Activated naive CD8-positive, alpha-beta T cell treated with anti-CD3 and anti-CD28 coated beads for 36 hours (primary cell): ENCODE measurements at places on chromosomes 1 and 21. TPM values are rescaled to one million over a fixed set of nuclear protein-coding genes. Genes with fewer than 3 reads are reported as not detected.

The RSBN1 gene
- total RNA-seq, result 16.3 TPM

The AJAP1 gene
- total RNA-seq, result not detected

The LYPD8 gene
- total RNA-seq, result not detected

The BMP8A gene
- 0.16 TPM for total RNA-seq

The LORICRIN gene
- total RNA-seq, result not detected

The CASQ1 gene
- total RNA-seq, result not detected

The TMEM234 gene
- 6.5 TPM for total RNA-seq

The S100B gene
- 10.5 TPM for total RNA-seq

The LEFTY1 gene
- not detected for total RNA-seq

GRCh38 chr1:57843760-57844159, 419.9 kb upstream of the DAB1 start:
- H3K27ac ChIP-seq, result no peak overlapping the region
- H3K4me3 ChIP-seq, result no peak overlapping the region
- no peaks in the 10 kb centered on the region for H3K36me3 ChIP-seq
- no peaks in the 10 kb centered on the region for H3K4me1 ChIP-seq
- H3K27me3 ChIP-seq, result peaks cover 5% of the 10 kb centered on the region

- peak overlapping the region; percentile 99 for H3K4me3 ChIP-seq
- peaks cover 3% of the 10 kb centered on the region for H3K36me3 ChIP-seq
- H3K27me3 ChIP-seq, result no peaks in the 10 kb centered on the region
- peaks cover 19% of the 10 kb centered on the region for H3K4me1 ChIP-seq
- peak overlapping the region; percentile 99 for H3K27ac ChIP-seq
- no peak for DNase-seq
Observed at GRCh38 chr1:37947364-37947763, 511 bp upstream of the INPP5B start.

- H3K4me3 ChIP-seq, result no peak overlapping the region
- no peaks in the 10 kb centered on the region for H3K4me1 ChIP-seq
- peaks cover 9% of the 10 kb centered on the region for H3K27me3 ChIP-seq
- no peak overlapping the region for H3K27ac ChIP-seq
Observed at GRCh38 chr1:169745015-169745861, 11.4 kb upstream of the SELE start.

DNA sequence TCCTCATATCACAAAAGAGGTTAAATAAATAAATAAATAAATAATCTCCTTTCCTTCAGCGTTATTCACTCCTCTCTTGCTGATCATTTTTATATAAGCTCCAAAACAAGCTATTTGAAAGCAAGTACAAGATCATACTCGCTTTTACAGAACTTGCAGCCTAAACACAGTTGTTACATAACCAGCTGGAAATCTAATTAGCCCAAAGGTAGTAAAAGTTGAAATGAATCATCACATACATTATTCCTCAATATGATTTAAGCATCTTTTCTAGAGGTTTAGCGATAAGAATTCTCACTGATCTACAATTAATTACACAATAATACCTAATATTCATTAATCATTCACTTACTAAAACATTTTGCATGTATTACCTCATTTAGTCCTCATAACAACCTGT, 160.2 kb downstream of the COP1 start:
- no peaks in the 10 kb centered on the region for H3K27me3 ChIP-seq
- no peak for DNase-seq
- peaks cover 10% of the 10 kb centered on the region for H3K36me3 ChIP-seq
- H3K4me3 ChIP-seq, result no peak overlapping the region
- H3K27ac ChIP-seq, result no peak overlapping the region

- no peak for DNase-seq
- no peaks in the 10 kb centered on the region for H3K36me3 ChIP-seq
- H3K4me1 ChIP-seq, result no peaks in the 10 kb centered on the region
- no peaks in the 10 kb centered on the region for H3K27me3 ChIP-seq
- no peak overlapping the region for H3K27ac ChIP-seq
Observed at GRCh38 chr1:43048601-43049011, 89.9 kb upstream of the SLC2A1 start.

- no peak overlapping the region for H3K27ac ChIP-seq
- peaks cover 45% of the 10 kb centered on the region for H3K27me3 ChIP-seq
- H3K4me1 ChIP-seq, result peaks cover 19% of the 10 kb centered on the region
- no peak overlapping the region for H3K4me3 ChIP-seq
Observed at GRCh38 chr1:228471762-228472398, 15.3 kb upstream of the RNF187 start.

- no peak for DNase-seq
- H3K36me3 ChIP-seq, result no peaks in the 10 kb centered on the region
- H3K4me1 ChIP-seq, result peaks cover 6% of the 10 kb centered on the region
- no peak overlapping the region for H3K27ac ChIP-seq
- no peak overlapping the region for H3K4me3 ChIP-seq
- H3K27me3 ChIP-seq, result peaks cover 6% of the 10 kb centered on the region
Observed at GRCh38 chr1:109864047-109864822, 46.4 kb upstream of the CSF1 start.

DNA sequence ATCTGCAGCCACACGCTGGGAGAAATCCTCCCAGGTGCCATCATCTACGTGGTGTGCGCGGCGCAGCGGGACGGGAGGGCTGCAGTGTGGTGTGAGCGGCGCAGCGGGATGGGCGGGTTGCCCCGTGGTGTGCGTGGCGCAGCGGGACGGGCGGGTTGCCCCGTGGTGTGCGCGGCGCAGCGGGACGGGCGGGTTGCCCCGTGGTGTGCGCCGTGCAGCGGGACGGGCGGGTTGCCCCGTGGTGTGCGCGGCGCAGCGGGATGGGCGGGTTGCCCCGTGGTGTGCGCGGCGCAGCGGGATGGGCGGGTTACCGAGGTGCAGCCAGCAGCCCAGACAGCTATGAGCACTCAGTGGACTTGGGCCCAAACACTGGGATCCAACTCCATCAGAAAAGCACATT, 4.7 kb downstream of the WRAP73 start:
- H3K4me3 ChIP-seq, result no peak overlapping the region
- no peak overlapping the region for H3K27ac ChIP-seq
- H3K36me3 ChIP-seq, result peaks cover 3% of the 10 kb centered on the region
- peaks cover under 1% of the 10 kb centered on the region for H3K27me3 ChIP-seq

DNA sequence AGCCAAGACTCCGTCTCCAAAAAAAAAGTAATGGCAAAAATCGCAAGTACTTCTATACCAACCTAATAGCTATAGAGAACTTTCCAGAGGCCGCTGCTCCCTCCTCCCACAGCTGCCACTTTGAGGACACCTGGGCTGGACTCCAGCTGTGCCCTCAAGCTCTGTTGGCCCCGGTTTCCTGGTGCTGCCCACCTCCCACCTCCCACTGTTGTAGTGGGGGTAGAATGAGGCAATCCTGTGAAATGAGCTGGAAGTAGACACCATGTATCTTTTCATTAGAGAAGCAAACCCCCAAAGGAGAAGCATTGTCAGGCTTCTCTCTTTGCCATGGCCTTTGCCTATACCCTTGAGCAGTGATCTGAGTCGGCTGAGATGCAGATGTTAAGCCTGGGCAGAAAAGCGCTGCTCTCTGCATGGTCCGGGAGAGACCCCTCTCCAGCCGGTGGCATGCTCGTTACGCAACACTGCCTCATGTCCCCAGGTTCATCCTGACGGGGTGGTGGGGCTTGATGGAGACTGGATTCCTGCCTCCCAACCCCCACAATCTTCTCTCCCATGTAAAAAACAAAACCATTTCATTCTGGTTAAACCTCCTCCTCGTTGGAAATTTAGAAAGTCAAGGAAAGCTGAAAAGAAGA, 39.7 kb downstream of the SIM2 start:
- H3K27ac ChIP-seq, result no peak overlapping the region
- DNase-seq, result no peak
- no peaks in the 10 kb centered on the region for H3K4me1 ChIP-seq
- H3K36me3 ChIP-seq, result no peaks in the 10 kb centered on the region
- peaks cover 18% of the 10 kb centered on the region for H3K27me3 ChIP-seq
- no peak overlapping the region for H3K4me3 ChIP-seq

GRCh38 chr1:91555821-91556531, 55.3 kb downstream of the CDC7 start:
- H3K27me3 ChIP-seq, result no peaks in the 10 kb centered on the region
- peak; percentile 56 for DNase-seq
- H3K4me3 ChIP-seq, result no peak overlapping the region

- H3K4me1 ChIP-seq, result peaks cover 2% of the 10 kb centered on the region
- H3K27me3 ChIP-seq, result peaks cover 10% of the 10 kb centered on the region
- peaks cover 2% of the 10 kb centered on the region for H3K36me3 ChIP-seq
- H3K4me3 ChIP-seq, result no peak overlapping the region
- DNase-seq, result no peak
Observed at GRCh38 chr1:246708166-246708565, 16.0 kb upstream of the SCCPDH start.

- H3K4me3 ChIP-seq, result no peak overlapping the region
- no peak for DNase-seq
- H3K4me1 ChIP-seq, result peaks cover 69% of the 10 kb centered on the region
- H3K36me3 ChIP-seq, result peaks cover 28% of the 10 kb centered on the region
Observed at GRCh38 chr21:37463083-37463801, 96.7 kb downstream of the DYRK1A start.

DNA sequence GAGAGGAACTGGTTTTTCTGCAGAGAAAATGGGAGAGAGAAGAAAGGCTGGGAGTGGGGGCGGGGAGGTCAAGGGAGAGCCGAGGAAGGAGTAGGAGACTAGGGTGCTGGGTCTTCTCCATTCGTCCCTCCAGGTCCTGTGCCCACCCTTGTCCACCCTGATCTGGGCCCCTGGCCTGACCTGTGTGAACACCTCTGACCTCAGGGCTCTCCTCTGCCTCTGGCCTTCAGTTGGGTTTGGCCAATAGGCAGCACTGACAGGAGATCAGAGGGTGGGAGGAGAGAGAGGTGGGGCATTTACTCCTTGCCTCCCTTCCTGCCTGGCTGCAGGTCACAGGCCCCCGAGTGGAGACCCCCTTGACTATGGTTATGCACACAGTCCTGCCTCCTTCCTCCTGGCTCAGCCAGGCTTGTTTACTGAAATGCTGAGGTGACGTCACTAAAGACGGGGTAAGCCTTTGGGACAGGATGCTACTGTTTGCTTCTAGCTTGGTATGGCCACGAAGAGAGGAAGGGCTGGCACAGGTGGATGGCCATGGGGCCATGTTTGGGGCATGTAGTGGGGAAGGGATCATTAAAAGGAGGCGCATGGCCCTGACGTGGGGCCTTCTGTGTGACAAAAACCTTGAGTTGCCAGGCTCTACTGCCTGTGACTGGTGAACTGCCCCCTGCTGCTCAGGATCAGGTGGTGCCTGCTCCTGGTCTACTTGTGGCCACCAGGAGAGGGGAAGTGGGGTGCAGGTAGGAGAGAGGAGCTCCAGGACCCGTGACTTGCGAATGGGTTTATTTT, 248.7 kb upstream of the CSF3R start:
- no peak overlapping the region for H3K27ac ChIP-seq
- H3K4me1 ChIP-seq, result no peaks in the 10 kb centered on the region
- H3K27me3 ChIP-seq, result peaks cover 27% of the 10 kb centered on the region
- no peaks in the 10 kb centered on the region for H3K36me3 ChIP-seq
- DNase-seq, result no peak

- H3K27me3 ChIP-seq, result no peaks in the 10 kb centered on the region
- peak overlapping the region; percentile 84 for H3K4me3 ChIP-seq
- peak; percentile 46 for DNase-seq
- peak overlapping the region; percentile 69 for H3K27ac ChIP-seq
Observed at GRCh38 chr1:2587071-2587859, 688 bp downstream of the PRXL2B start.

GRCh38 chr1:39269791-39270342, 65.4 kb downstream of the MACF1 start:
- peak overlapping the region; percentile 51 for H3K27ac ChIP-seq
- no peak for DNase-seq
- peaks cover 21% of the 10 kb centered on the region for H3K36me3 ChIP-seq
- no peaks in the 10 kb centered on the region for H3K27me3 ChIP-seq
- H3K4me1 ChIP-seq, result peaks cover 59% of the 10 kb centered on the region

DNA sequence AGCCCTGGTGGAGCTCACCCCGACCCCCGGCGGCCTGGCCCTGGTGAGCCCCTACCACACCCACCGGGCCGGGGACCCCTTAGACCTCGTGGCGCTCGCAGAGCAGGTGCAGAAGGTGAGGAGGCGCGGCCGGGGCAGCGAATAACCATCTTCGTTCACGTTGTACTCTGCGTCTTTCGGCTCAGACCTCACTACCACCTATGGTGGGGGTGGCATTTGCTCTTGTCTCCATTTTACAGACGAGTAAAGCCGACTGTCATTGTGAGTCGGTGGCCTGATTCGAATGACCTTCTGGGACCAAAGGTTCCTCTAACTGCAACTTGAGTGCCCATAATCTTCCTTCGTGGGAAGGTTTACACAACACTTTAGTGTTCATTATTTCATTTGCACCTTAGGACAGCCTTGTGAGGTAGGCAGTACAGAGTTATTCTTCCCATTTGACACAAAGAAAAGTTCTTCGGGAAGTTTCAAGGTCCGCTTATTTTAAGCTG, 506 bp downstream of the C1orf50 start:
- no peak overlapping the region for H3K4me3 ChIP-seq
- peak overlapping the region; percentile 93 for H3K27ac ChIP-seq
- DNase-seq, result no peak
- H3K36me3 ChIP-seq, result peaks cover 22% of the 10 kb centered on the region
- H3K4me1 ChIP-seq, result peaks cover 33% of the 10 kb centered on the region

- H3K4me3 ChIP-seq, result no peak overlapping the region
- DNase-seq, result no peak
- no peaks in the 10 kb centered on the region for H3K4me1 ChIP-seq
- H3K27ac ChIP-seq, result no peak overlapping the region
- peaks cover 4% of the 10 kb centered on the region for H3K27me3 ChIP-seq
Observed at GRCh38 chr21:40623528-40623927, 223.4 kb downstream of the DSCAM start.

- peaks cover 27% of the 10 kb centered on the region for H3K4me1 ChIP-seq
- H3K4me3 ChIP-seq, result no peak overlapping the region
- no peak for DNase-seq
- no peaks in the 10 kb centered on the region for H3K36me3 ChIP-seq
- no peak overlapping the region for H3K27ac ChIP-seq
Observed at GRCh38 chr1:228941666-228942065, 206.4 kb downstream of the RHOU start.

DNA sequence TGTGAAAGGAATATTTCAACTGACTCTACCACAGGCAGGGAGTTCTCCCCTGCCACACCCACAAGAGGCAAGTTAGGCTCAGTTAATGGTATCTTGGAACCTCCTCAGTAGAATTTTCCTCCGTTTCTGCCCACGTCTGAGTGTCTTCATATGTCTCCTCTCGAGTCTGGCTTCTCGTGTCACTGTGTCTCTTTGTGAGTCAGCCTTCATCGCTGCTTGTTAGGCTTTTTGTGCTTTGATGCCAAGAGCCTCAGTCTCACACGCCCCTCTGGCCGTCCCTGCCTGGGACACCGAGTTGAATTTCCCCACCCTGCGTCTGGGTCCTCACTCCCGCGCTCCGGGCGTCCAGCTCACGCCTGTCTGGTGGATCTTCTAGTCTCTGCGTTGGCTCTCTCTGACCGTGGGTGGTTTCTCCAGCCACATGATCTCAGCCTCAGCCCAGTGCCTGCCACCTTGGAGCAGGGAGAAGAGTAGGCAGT, 125.7 kb upstream of the GADD45A start:
- H3K4me3 ChIP-seq, result no peak overlapping the region
- H3K27ac ChIP-seq, result no peak overlapping the region
- no peaks in the 10 kb centered on the region for H3K36me3 ChIP-seq
- no peak for DNase-seq
- peaks cover 7% of the 10 kb centered on the region for H3K4me1 ChIP-seq

GRCh38 chr1:230827081-230827681, 41.1 kb downstream of the C1orf198 start:
- DNase-seq, result no peak
- H3K4me1 ChIP-seq, result no peaks in the 10 kb centered on the region
- no peaks in the 10 kb centered on the region for H3K27me3 ChIP-seq
- no peak overlapping the region for H3K27ac ChIP-seq
- no peak overlapping the region for H3K4me3 ChIP-seq
